Left ventricle myocardium superior (tissue), 1 donor: ENCODE measurements at places on chromosomes 2 and 18. TPM values are rescaled to one million over a fixed set of nuclear protein-coding genes. Genes with fewer than 3 reads are reported as not detected.

MOGAT1 gene
- 0.25 TPM for total RNA-seq

POMC gene
- 5.3 TPM for total RNA-seq

TMEM37 gene
- total RNA-seq, result 2.9 TPM

CD8B2 gene
- not detected for total RNA-seq

DSG4 gene
- not detected for total RNA-seq

SPAG16 gene
- total RNA-seq, result 18.7 TPM

DCDC2C gene
- total RNA-seq, result not detected

RIT2 gene
- total RNA-seq, result not detected

TRIB2 gene
- 29.4 TPM for total RNA-seq

TMEM200C gene
- 0.32 TPM for total RNA-seq

ACMSD gene
- not detected for total RNA-seq

CTAGE1 gene
- not detected for total RNA-seq

- DNase-seq, result no peak
These were observed 107.1 kb downstream of the PIEZO2 start for GRCh38 chr18:11042247-11042646.

- no peak for DNase-seq
These were observed 12.9 kb upstream of the MRO start for GRCh38 chr18:50832754-50833153.

DNA sequence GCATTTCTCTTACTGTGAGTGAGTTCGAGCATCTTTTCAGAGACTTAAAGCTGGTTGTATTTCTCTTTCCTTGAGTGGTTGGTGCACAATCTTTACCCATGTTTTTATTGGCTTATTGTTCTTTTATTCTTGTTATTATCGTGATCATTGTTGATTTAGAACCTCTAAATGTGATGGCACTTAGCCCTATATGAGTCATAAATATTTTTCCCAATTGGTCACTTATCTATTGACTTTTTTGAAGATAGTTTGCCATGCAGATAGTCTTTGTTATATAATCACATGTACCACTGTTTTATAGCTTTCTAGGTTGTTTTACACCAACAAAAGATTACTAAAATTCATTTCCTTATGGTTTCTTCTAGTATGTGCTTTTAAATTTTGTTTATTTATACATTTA is 141.6 kb upstream of the MSH6 start:
- DNase-seq, result no peak

DNA sequence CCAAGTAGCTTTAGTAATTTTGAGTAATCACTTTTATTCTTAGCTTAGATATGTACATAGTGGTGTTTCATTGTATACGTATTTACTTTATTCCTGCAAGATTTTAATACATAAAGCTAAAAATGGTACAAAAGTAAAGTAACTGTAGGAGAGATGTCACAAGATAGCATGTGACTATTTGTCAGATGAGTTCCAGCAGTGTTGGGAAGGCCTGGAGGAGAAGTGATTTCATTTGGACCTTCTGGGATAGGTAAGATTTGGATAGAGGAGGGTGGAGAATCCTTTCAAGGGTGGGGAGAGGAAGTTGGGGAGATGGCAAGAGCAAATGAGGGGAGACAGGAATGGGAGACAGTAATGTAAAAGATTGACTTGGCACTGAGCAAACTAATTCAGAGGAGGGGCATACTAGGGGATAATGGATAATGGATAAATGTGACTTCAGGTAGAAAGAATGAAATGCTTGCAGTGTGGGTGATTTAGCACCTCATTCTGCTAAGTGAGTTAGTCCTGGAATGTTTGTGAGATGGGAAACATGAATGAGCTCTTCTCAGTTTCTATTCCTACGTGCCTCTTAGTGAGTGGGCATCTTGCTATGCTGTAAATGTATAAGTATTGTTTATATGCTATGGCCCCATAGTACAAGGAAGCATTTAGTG is 10.5 kb downstream of the WDR43 start:
- DNase-seq, result no peak

- no peak for DNase-seq
These were observed 12.2 kb upstream of the ME2 start for GRCh38 chr18:50866765-50867164.

DNA sequence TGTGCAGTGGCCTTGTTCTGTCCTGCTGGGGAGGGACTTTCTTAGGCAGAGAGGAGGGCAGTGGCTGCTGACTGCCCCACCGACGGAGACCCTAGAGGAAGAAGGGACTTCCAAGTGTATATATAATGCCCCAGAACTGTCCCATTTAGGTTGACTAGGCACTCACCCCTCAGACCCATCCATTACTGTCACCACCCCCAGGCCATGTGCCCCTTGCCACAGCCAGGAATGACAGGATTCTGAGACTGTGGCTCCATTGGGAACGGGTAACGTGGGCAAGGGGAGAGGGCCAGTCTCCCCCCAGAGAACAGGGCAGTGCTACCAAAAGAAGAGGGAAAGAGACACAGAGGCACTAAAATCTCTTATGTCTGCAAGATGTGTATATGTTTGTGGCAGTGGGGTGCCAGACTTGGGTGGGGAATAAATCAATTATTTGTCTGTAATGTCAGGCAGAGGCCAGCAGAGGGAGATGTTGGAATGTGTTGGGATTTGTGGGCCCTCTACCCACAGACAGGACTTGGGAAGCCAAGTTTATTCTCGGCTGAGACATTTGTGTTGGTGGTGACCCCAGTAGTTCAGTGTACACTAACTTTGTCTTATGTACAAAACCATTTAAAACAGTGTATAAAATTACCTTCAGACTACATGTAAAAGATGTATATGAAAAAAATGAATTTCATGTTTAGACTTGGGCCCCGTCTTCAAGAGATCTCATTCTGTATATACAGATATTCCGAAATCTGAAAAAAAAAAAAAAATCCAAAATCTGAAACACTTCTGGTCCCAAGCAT is 24.0 kb upstream of the TMEM37 start:
- DNase-seq, result no peak

DNA sequence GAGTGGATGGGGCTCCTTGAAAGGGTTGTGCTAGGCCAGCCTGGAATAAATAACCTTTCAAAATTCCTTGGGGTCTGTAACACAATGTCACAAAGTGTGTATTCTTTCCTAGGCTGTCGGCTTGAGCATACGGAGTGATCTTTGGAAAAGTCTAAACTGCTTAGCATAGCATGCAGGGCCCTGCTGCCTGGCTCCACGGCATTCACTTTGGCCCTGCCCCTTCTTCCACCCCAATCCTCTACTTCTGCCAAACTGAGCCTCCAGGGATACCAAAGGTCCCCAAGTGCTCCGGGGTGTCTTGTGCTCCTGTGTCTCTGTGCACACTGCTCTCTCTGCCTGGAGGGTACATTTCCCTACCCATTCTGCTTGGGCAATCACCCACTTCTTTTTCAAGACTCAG is 196.1 kb downstream of the LTBP1 start:
- no peak for DNase-seq

DNA sequence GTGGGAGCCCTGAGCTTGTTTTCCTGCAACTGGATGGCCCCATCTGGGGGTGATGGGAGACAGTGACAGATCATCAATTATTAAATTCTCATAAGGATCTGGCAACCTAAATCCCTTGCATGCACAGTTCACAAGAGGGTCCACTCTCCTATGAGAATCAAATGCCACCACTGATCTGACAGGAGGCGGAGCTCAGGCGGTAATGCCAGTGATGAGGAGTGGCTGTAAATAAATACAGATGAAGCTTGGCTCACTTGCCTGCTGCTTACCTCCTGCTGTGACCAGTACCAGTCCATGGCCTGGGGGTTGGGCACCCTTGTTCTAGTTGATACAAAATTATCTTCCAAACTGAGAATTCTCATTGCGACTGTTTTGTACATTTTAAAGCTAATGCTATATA is 258.6 kb downstream of the CTNNA2 start:
- DNase-seq, result no peak

DNA sequence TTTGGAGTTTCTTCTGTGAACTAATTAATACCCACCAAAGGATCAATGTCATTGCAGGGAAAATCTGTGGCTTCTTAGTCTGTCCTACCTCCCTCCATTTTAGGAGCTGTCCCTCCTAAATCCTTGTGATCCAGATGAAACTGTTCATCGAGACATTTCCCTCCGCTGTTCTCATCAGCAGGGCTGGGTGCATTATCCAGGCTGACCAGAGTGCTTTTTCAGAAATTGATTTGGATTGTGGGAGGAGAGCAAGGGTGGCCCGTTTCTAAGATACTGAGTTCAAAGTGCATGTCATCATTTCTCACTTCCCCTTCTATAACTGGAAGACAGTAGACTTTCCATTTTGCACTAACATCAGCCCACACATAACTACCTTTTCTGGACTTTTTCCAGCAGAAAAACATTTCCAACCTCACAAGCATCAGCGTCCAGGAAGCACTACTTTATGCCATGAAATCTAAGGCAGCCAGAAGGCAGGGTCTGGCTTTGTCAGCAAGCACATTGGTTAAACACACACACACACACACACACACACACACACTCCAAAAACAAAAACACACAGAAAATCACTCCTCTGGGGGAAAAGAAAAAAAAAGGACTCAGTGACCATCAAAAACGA is 94.1 kb downstream of the ANKRD44 start:
- no peak for DNase-seq

GRCh38 chr2:160621748-160622147 is 128.1 kb upstream of the RBMS1 start:
- DNase-seq, result no peak

- no peak for DNase-seq
These were observed 5.1 kb downstream of the COMMD1 start for GRCh38 chr2:61910603-61911002.

DNA sequence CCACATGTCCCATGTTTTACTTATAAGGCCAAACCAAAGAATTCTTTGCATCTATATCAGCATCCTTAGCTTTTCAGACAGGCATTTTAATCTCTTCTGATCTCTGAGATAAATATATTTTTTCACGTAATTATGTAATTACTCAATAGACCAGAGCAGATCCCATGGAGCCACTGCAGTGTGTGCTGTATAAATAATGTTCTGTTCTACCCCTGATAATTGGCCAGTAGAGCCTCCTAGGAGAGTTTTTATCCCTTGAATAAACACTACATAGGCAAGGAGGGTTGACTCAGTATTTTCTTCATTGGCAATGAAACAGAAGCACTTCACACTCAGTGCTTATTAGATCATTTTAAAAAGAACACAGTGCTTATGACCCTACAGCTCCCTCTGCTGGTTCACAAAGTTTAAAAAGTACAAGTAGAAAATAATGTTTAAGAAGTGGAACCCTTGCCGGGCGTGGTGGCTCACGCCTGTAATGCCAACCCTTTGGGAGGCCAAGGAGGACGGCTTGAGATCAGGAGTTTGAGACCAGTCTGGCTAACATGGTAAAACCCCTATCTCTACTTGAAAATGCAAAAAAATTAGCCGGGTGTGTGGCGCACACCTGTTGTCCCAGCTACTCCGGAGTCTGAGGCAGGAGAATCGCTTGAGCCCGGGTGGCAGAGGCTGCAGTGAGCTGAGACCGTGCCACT is 91.9 kb downstream of the PPP1R1C start:
- peak; percentile 25 for DNase-seq

DNA sequence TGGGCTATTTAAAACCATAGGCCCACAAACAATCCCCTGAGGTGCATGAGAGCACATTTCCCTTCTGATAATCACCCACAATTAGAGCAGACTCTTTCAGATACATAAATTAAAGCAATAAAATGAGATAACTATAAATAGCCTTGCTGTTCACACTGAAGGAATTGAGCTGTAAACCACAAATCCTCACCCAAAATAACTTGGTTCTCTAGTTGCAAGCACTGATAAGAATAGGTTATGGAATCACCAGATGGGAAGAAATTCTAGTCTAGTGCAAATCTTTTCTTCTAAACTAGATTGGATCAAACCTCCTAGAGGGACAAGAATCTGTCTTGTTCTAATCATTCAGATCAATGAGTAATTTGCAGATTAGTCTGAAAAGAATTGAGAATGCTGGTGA is 64.6 kb downstream of the NAB1 start:
- DNase-seq, result no peak

- no peak for DNase-seq
These were observed 41.8 kb downstream of the TMEM163 start for GRCh38 chr2:134676960-134677359.

GRCh38 chr2:189879716-189880081 is 95.4 kb downstream of the PMS1 start:
- DNase-seq, result no peak

- no peak for DNase-seq
These were observed 327.1 kb downstream of the EPHA4 start for GRCh38 chr2:221245045-221245444.

GRCh38 chr2:38315707-38316333 is 61.3 kb downstream of the ATL2 start:
- no peak for DNase-seq

DNA sequence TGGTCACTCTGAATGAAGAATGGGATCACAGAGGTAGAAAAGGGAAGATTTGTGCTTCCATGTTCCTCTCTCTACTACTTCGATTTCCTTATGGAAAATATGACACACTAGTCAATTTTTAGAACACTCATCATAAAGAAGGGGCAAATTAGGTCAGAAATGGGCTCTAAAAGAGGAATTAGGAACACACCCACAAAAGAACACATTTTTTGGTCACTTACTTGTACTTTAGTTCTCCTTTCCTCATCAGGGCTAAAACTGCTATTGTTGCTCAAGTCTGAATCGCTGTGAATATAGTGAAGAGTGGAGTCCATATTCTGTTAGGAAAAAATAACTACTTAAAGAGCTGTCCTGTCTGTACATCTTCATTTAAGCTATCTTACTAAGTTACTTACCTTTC is 52.6 kb downstream of the PPP4R1 start:
- no peak for DNase-seq

DNA sequence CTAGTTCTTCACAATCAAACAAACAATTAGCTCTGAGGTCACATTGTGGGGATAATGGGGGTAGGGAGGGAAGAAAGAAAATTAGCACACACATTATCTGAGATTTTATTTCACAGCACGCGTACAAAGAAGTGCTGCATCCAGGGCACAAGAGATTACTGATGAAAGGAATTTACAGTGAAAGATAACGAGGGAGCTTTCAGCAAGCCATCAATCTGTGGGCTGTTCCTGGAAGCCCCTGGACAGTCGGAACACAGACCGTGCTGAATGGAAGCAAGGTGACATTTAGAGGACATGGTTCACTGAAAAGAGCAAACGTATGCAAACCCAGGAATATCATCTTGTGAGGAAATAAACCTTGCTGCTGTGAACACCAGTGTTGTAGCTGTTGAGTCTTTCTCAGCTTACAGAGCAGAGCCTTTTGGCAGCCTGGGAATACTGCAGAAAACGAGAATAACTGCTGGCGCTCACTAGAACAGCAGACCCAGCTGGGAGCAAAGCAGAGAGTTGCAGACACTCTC is 63.2 kb downstream of the SCG2 start:
- no peak for DNase-seq

GRCh38 chr2:3585261-3586109 is 9.4 kb upstream of the COLEC11 start:
- DNase-seq, result peak; percentile 78
